ENCODE measurements at places on chromosomes 12 and 14.
A peak's percentile ranks its signal among the peaks of the same experiment; 100 is the strongest.

GRCh38 chr12:53299454-53300180 is at the start of gene MYG1:
TSS of gene MYG1 (plus strand) at chr12:53299695. CDS start at chr12:53299738, 43 bp downstream.
- ATAC-seq = peak; percentile 84

DNA sequence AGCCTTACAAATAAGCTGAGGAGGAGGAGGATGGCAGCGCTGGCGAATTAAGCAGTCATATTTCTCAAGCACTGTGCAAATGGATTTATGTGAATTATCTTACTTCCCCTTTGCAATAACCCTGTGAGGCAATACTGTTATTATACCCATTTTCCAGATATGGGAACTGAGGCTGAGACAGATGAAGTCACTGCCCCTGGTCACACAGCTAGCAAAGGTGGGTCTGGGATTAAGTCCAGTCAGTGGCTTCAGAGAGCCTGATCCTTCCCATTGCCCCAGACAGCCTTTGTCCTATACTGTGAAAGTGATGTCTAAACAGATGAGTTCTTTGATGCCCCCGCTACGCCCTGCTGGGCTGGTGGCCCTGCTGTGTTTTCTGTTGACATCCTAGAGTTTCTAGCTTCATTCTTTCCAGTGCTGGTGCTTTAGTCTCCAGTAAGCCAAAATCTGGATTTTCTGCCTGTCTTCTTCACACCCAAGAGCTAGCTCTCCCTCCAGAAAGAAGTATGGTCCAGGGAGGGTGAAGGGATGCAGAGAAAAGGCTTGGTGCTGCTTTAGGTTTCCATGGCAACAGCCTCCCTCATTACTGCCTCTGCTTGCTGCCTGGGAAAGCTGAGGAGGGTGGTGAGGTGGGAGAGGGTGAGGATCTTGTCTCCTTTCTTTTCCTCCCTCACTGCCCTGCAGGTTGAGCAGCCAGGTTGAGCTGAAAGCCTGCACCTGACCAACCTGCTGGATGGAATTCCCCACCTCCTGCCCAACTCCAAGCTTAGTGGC is 30.7 kb downstream of the TMEM63C start:
- no peak for ATAC-seq

DNA sequence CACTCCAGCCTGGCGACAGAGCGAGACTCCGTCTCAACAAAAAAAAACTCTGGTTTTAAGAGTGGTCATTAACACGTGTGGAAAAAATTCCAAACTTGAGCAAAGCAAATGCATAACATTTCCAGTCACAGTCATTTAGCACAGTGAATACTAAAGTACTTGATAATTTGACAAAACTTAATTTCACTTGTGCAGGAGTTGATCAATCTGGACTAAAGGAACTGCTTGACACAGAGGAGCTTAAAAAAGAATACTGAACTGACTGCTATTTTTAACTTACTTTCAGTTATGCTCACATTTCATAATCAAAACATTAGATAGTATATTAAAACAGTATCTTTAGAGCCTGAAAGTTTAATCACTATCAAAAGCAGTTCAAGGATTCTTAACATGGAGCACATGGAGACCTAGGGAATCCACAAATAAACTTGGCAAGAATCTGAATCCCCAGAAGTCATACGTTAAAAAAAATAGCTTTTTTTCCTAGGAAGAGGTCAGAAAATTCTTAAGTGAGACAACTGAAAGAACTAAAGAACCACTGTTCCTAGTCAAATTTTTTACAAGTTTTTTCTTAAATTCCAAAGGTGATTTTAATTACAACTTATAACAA is 7.4 kb downstream of the UBE2N start:
- ATAC-seq = no peak

GRCh38 chr14:65168840-65169239 is 66.5 kb upstream of the MAX start:
- ATAC-seq = no peak

Data from SK-N-SH treated with all-trans-retinoic acid at 6 μM for 48 hours (cell line).